ENCODE measurements at places on chromosomes 5 and 9.

DNA sequence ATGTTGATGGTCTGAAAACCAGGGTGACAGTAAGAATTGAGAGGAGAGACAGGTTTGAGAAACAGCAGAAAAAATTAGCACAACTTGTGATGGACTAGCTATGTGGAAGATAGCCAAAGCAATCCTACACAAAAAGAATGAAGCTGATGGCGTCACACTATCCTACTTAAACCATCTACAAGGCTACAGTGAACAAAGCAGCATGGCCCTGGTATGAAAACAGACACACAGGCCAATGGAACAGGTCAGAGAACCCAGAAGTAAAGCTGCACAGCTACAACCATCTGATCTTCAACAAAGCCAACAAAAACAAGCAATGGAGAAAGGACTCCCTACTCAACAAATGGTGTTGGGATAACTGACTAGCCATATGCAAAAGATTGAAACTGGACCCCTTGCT, 7.5 kb upstream of the UBE2R2 start:
- DNase-seq: no peak

GRCh38 chr5:40503439-40503838, 176.3 kb upstream of the PTGER4 start:
- no peak for DNase-seq

- DNase-seq: no peak
These were observed 2225.3 kb upstream of the C9orf72 start for GRCh38 chr9:29798599-29798998.

GRCh38 chr9:127776195-127776923, 2.1 kb downstream of the SH2D3C start:
- DNase-seq: peak; percentile 58

GRCh38 chr5:139531772-139532169, 29.4 kb upstream of the UBE2D2 start:
- DNase-seq: no peak

DNA sequence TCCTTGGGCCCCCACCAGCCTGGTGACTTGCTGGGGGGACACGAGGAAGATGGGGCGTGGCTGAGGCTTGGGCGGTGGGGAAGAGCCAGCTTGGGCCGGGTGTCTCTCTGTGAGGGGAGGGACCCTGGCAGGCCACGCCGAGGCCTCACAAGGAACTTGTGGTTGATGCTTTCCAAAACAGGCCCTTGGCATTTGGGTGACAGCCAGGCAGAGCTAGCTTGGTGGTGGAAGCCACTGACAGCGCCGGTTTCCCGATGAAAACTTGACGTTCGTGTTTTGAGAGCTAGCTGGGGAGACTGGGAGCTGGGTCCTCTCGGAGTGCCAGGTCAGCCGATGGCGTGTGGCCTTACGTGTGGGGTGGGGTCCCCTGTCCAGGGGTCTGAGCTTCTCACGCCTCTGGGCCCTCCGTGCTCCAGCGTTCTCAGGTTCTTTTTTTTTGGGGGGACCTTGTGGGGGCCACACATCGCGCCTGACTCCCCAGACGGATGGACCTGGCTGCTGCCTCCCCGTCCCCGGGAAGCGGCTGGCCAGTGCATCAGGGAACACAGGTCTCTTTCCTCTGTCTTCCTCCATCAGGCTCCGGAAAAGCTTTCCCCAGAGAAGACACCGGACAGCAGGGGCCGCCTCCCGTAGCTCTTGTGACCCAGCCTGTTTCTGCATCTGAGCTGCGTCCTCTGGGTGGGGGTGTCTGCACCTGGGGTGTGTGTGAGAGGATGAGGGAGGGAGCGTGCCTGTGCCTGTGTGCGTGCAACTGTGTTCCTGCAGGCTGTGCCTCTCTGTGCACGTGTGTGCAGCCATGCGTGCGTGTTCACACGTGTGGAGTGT, 129.3 kb upstream of the LPCAT1 start:
- DNase-seq: no peak

GRCh38 chr5:124659798-124660197, 86.6 kb downstream of the ZNF608 start:
- no peak for DNase-seq

- DNase-seq: no peak
These were observed 17.6 kb downstream of the TEK start for GRCh38 chr9:27126670-27127069.

DNA sequence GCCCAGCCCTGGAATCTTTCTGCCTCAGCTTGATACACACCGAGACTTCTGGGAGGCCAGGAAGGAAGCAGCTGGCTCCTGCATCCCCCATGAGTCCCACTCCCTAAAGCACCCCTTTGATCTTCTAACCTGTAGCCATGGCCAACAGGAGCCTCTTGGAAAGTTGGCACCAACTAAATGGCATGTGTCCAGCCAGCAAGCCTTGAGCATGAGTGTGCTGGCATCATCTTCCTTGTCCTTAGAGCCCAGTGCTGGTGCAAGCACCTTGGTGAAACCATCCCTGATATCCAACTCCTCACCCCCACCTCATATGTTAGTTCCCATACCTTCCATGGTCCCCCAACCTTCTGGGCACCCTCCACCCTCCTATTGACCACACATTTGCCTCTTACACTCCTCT, 130.4 kb downstream of the CRB2 start:
- DNase-seq: no peak

- DNase-seq: no peak
These were observed 6.7 kb upstream of the ALDOB start for GRCh38 chr9:101442318-101442717.

DNA sequence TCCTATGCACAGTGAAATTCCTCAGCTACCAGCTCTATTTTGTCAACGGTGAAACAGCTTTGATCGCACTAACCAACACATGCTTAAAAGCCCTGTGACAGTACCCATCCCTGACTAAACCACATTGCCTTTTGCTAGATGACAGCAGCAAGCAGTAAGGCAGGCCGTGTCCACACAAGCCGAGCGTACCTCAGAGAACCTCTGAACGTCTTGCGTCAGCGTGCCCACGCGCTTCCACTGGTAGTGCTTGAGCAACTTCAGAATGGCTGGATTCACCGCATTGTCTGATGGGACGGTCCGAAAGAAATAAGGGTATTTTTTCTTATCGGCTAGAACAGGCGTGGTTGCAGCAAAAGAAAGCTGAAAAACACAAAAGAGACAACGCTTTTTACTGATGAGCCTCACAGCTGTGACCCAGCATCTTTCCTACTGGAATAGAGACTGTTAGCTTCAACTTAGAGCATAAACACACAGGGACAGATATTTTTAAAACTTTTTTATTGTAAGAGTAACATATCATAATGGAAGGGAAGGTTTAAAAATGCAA, 167.0 kb downstream of the GABBR2 start:
- DNase-seq: no peak

GRCh38 chr5:116464144-116464708, 110.4 kb downstream of the SEMA6A start:
- DNase-seq: no peak

- no peak for DNase-seq
These were observed 330.7 kb downstream of the LRRC70 start for GRCh38 chr5:62909326-62909725.

DNA sequence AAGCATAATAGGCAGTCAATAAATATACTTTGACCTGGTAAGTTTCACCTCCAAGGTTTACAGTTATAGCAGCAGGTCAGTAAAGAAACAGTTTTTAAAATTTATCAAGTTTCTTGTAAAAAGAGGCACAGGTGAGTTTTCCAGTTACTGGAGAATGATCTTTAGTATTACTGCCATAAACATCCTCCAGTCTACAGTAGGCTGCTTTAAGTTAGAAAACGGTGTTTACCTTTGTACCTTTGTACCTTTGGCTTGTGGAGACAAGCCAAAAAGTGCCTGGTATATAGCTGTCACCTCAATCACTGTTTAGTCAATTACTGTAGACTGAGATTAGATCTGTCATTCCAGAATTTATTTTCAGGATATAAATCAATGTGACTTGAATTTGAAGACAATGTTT, 42.7 kb upstream of the SRFBP1 start:
- DNase-seq: no peak

DNA sequence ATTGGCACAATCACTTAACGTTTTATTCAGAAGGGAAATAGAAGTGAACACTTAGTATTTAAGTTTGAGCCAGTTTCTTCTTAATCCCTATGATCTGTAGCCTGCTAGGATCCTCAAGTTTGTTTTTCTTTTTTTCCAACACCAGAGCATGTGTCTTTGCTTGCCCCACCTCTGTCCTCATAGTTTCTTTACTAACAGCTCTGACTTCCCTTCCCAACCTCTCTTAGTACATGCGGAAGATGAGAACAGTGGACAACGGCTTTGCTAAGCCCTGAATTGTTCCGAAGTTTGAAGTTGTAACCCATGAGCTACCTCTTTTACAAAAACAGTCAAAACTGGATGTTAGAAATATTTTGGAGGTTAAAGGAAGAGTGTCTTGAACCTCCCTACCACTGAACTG, 61.7 kb upstream of the TAF11L2 start:
- no peak for DNase-seq

DNA sequence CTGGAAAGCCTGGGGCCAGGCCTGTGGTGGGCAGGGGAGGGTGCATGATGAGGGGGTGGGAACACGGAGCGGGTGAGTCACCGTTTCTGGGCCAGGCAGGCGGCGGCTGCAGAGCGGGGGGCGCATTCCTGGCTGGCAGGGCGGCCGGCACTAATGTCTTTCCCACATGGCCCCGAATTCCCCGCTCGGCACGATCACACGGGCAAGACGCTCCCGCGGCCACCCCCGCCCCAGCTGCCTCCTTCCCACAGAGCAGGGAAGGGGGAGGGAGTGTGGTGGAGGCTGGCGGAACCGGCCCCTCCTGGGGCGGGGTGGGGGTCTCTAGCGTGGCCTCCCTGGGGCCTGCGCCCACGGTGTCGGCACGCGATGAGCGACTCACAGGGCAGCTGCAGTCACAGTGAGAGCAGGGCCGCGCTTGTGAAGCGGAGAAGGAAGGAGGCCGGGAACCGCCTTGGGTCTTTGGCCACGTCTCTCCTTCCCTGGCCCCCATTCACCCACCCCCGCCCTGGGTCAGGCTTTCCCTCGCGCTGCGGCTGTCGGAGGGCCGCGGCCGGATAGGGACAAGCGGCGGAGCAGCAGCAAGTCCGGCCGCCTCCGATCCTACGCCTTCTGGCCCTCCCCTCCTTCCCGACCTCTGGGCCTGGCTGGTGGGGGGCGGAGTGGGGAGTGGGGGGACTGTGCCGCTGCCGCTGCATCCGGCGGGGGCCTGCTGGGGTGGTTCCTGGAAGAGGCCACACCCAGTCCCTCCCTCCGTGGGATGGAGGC, 48.9 kb downstream of the CXXC5 start:
- DNase-seq: no peak

DNA sequence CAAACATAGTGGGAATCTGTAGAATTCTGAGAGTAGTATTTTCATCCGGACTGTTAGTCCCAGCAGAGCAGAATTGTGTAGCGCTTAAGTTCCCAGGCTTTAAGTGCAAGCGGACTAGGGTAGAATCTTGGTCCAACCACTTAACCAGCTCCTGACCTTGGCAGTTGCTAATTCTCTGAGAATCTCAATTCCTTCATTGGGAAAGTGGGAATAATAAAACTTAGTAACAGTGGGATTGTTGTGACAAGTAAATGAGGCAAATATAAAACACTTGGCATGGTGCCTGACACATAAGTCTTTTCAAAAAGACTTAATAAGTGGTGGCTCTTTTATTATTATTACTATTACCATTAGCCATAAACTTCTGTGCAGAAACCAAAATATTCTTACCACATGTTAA, 8.4 kb upstream of the SLC1A3 start:
- DNase-seq: no peak

- DNase-seq: no peak
These were observed 371.4 kb downstream of the NTRK2 start for GRCh38 chr9:85040821-85041465.

GRCh38 chr9:76655121-76655541, 109.1 kb upstream of the PCA3 start:
- no peak for DNase-seq

GRCh38 chr5:58330781-58331180, 129.1 kb downstream of the PLK2 start:
- no peak for DNase-seq

- DNase-seq: no peak
These were observed 32.2 kb upstream of the ANGPTL2 start for GRCh38 chr9:127154390-127155191.

DNA sequence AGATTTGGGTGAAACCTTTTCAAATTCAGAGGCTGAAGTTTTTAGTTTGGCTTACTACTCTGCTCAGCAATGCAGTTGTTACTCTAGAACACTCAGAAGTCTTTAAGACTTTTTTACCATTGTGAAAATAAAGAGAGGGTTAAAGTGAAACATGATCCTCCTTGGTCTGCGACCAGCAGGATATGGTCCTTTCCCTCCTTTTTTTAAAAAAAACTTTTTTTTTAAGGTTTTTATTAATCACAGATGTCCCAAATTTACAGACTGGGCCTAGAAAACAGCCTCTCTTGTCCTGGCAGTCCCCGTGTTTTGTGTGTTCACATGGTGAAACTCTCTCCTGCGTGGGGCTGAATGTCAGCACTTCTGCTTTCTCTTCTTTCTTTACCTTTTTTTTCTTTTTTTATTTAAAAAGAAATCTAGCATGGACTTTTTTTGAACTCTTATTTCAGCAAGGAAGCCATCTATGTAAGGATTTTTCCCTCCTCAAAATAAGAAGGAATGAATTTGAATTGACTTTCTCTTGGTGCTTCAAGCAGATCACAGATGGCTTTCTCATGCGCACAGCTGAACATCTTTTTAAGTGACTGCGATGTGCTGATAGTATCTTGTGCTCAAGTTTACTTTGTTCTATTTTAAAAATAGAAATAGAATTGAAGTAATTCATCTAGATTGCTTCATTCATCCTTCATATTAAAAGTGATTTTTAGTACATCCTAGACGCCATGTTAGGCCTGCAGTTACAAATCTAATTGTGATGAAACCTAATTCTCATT, 128.7 kb upstream of the OTULINL start:
- DNase-seq: no peak

GRCh38 chr9:82038897-82039296, 50.3 kb downstream of the SPATA31D1 start:
- no peak for DNase-seq

DNA sequence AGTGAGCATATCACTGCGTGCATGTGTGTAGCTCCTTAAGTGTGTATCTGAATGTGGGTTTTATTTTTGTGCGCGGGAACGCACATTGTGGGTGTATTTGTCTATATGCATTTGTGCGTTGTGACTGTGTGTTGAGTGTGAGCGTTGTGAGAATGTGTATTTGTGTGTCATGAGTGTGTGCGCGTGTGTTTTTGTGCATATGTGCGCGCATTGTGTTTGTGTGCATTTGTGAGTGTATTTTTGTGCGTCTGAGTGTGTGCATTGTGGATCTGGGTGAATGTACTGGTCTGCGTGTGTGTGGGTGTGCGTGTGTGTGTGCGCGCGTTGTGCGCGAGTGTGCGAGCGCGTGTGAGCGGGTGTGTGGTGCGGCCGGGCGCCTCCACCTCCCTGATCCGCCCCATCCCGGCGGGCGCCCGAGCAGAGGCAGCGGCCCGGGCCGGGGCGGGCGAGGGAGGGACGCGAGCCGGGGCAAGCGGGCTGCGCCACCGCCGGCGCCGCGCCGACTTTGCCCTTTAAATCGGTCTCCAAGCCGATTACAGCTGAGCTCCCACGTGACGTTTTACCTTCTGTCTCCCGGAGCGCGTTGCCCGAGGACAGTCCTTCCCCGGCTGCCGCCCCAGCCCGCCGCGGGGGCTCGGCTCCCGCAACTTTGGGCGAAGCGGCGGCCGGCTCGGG, at the start of gene RASGRF2:
RASGRF2 (plus strand) TSS at position 596 of the 675 bp plus-strand sequence. CDS start 376 bp downstream, outside the sequence.
- DNase-seq: no peak
